ENCODE measurements at places on chromosomes 16 and 17.

GRCh38 chr17:21301593-21302550 lies 17.4 kb downstream of the MAP2K3 start:
- no peak for DNase-seq

DNA sequence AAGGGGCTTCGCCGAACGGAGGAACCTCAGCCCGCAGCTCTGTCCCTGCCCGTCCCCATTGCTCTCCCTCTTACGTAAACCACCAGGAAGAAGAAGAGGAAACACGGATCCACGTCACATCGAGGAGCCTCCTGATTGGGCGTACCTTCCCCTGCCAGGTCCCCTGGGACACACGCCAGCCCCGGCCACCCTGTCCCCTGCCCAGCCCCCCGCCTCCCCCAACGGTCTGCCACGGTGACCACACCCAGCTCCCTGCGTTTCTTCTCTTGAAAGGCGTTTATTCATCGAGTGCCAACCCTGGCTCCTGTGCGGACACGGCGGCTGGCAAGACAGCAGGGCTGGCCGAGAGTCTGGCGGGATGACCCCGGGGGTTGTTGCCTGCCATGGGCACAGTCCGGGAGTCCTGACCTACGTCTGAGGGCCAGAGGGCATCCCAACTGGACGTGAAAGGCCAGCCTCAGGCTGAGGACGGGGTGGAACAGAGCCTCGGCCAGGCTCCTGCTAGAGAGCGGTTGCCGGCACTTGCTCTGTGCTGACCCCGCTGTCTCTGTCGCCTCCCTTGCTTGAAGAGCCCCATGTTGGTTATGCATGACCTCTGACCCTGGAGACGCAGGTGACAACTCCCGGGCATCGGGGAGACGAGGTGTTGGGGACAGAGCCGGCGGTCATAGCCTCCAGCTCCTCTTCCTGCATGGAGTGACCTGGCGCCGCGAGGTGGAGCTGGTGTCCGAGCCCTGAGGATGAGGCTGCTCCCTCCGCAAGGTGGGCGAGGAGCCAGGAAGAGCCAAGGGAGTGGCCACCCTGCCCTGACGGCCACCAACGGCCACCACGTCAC lies 40.5 kb upstream of the ACSF3 start:
- no peak for DNase-seq

DNA sequence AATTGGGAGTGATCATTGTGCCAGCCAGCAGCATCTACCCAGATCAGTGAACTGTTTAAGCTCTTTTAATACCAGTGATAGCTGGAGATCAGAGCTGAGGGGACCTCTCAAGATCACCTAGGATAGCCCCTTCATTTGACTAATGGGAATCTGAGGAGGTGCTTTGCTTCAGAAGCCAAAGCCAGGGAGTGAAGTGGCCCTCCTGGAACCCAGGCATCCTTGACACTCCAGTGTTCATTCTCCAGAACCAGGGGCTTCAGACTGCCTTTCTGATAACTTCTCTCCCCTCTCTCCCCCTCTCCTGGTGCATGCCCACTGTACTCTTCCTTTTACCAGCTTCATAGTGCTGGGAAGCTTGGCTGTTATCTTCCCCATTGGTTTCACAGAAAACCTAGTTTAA lies 48.0 kb upstream of the SLC12A3 start:
- no peak for DNase-seq

GRCh38 chr16:70712942-70713341 lies 27.1 kb upstream of the MTSS2 start:
- DNase-seq = no peak

DNA sequence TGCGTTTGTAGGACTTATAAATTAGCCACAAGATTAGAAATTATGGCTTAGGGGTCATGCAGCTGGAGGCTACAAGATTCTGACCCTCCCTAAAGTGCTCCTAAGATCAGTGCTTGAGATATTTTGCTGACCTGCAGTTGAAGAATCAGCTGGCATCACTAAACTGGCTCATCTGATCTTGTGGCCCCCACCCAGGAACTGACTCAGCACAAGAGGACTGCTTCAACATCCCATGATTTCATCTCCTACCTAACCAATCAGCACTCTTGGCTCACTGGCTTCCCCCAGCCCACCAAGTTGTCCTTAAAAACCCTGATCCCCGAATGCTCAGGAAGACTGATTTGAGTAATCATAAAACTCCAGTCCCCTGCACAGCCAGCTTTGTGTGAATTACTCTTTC lies 86.4 kb upstream of the ERCC4 start:
- no peak for DNase-seq

- DNase-seq = no peak
Observed at GRCh38 chr17:28346746-28347246, 10.5 kb downstream of the POLDIP2 start.

- no peak for DNase-seq
Observed at GRCh38 chr17:34658811-34659560, 79.6 kb downstream of the TMEM132E start.

- no peak for DNase-seq
Observed at GRCh38 chr17:38746004-38746848, 1.9 kb downstream of the PCGF2 start.

GRCh38 chr16:29994600-29995323 lies 655 bp downstream of the HIRIP3 start:
- no peak for DNase-seq

GRCh38 chr16:88442727-88443576 lies 10.1 kb upstream of the ZFPM1 start:
- DNase-seq = no peak

- DNase-seq = peak; percentile 70
Observed at GRCh38 chr16:84836234-84836647, 16.5 kb downstream of the CRISPLD2 start.

GRCh38 chr17:17480593-17481148 lies 3.9 kb downstream of the MED9 start:
- DNase-seq = no peak

GRCh38 chr17:4789951-4790704 lies 1.4 kb downstream of the GLTPD2 start:
- peak; percentile 77 for DNase-seq

GRCh38 chr17:66525338-66525737 lies 222.9 kb downstream of the PRKCA start:
- DNase-seq = no peak

GRCh38 chr17:78977997-78978973 lies 1.4 kb downstream of the LGALS3BP start:
- DNase-seq = no peak
